DMS 273 treated with DMSO at 0.1 percent for 48 hours (cell line): ENCODE measurements at places on chromosomes 4 and X.

DNA sequence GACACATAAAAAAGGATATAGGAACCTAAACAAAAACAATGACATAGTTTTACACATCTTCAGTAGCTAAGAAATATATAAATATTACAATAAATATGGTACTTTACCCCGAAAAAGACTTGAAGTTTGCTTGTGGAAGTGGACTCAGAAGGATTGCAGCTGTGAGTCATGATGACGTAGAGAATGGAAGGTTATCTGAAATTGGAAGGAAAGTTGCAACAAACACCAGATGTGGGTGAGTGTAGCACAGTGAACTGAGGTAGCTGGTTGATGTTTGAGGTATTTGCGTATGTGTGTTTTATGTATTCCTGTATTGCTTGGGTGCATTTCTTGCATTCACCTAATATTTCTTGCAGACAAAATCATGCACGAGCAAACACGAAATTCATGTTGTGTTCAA, 113.0 kb downstream of the ARX start:
- no peak for DNase-seq

DNA sequence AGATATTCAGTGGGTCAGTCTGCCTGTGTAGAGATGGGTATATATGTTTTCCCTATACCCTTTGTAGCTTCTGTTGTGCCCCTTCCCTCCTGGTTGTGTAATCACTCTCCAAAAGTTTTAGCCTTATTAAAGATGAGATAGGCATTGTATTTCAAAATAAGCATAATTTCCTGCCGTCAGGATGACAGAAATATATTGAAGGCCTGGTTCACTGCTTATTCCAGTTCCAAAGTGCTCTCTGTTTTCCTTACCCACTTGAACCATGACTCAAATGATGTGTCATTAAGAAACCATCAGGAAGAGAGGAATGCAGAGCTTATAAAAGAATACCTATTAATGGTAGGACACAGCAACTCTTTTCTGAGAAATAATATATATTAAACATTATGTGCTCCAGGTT, 178.5 kb downstream of the GABRB1 start:
- DNase-seq: no peak

DNA sequence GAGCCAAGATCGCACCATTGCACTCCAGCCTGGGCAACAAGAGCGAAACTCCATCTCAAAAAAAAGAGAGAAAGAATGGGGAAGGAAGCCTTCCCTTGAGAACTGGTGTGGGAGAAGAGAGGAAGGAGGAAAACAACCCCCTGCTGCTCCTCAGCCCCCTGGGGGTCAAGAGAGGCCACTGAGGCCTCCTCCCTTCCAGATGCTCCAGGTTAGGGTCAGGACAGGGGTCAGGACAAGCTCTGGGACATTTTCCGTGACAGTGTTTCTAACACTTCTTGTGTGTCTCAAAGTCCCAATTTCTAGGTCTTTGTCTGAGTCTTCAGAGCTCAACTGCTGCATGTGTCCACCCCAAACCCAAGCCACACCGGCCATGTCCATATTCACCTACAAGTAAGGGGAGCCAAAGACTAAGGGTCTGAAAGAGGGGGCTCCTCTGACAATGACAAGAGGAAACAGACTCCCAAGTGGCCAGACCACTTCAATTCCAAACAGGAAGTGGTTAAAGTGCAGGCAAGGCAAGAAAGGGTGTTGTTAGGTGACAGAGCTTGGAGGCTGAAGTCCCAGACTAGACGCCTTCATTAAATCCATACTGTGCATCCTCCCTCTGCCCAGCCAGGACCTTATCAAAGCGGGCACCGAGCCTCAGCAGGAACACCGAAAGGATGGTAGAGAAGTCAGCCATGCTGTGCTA, 8.3 kb downstream of the L1CAM start:
- DNase-seq: no peak

- DNase-seq: no peak
Measured at GRCh38 chrX:48522291-48522690, 683 bp downstream of the EBP start.

DNA sequence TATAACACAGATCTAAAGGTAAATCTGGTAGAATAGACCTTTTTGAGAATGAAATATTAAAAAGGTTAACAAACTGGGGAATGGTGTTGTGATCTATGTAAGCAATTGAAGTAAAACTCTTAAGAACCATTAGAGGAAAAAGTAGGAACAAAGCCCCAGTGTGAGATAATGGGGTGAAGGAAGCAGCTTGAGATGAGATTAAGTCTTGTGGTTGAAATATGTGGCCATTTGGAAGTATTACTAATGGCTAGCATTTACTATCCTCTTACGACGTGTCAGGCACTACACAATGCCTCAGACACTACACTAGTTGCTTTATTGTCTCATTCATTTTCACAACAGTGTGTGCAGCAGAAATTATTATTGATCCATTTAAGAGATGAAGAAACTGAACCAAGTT, 25.9 kb upstream of the NDNF start:
- DNase-seq: no peak

GRCh38 chrX:805103-805670, 174.6 kb downstream of the SHOX start:
- no peak for DNase-seq

DNA sequence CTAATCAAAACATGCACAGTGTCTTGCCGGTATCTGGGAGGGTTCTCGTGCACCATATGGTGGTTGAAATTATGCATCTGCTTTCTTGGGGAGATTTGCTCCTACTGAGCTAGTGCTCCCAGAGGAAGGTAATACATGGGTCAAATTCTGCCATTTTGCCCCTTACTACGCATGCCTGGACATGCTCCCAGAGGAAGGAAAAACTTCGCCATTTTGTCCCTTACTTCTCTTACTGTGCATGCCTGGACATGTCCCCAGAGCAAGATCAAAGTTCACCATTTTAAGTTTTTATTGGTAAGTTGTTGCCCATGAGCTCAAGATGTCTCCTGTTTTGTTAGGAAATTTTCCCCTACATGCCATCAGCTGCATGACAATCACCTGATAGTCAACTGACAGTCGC, 252.1 kb upstream of the KLHL4 start:
- DNase-seq: peak; percentile 47

GRCh38 chr4:88531549-88531948, 8.0 kb upstream of the PYURF start:
- DNase-seq: no peak

GRCh38 chr4:924107-925096, 7.7 kb downstream of the GAK start:
- DNase-seq: no peak

DNA sequence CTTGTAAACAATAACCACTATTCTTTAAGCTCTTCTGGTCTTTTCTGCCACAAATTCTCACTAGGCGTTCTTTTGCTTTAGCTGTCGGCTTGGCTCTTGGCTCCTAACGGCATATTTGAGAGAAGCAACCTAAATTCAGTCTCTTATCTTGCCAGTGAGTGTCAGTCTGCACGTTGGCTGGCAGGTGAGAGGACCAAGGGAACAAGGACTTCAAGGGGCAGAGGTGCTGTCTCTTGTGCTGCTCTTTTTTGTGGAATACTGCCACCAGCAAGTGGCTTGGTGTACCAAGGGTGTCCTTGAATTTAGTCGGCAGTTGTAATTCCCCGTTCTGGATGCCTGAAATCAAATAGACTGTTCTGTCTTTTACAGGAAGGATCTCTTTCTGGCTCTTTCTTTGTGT, 77.8 kb upstream of the SLC4A4 start:
- no peak for DNase-seq

DNA sequence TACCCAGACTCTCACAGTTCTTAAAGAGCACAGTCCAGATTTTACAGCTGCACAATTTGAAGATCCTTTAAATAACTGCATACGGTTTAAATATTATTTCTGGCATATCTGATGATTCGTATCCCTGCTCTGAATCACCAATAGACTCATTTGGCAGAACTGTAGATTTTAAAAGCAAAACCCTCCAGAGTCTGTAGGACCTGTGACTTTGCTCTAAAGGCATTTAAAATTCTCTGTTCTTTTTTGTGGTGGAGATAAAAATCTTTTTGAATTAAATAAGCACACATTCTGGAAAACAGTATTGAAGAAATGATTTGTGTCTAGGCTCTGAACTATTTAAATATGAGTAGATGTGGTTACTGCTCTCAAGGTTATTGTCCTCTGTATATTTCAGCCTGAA, 246.2 kb upstream of the PITX2 start:
- no peak for DNase-seq

- DNase-seq: no peak
Measured at GRCh38 chr4:135744928-135745327, 1543.3 kb upstream of the PABPC4L start.

- DNase-seq: no peak
Measured at GRCh38 chr4:144338834-144339233, 198.3 kb upstream of the GYPA start.

DNA sequence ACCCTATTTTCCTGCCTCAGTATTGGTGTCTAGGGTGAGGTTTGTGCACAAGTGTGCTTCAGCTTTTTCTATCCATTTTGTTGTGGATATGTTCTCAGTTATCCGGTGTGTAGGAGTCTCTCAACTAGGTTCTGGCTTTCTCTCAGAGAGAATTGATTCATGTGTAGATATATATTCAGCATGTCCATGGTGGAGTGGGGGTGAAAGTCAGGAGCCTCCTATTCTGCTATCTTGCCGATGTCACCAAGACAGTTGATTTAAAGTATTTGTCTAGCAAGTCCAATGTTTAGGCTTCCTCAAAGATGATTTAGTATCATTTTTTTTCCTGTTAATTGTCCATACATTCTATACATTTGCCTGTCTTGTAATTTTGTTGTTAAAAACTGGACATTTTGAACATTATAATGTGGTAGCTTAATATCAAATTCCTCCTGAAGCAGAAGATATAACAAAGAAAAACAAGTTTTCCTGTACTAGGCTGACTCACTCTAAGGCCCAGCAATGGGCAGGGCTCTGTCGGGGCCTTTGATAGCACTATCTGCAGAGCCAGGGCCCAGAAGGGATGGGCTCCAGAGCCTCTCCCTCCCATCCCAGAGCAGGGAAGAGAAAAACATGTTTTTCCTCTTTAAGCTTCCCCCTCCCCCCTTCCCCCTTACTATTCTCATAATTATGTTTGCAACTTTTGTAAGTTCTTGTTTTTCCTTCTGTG, 37.6 kb downstream of the GLUD2 start:
- no peak for DNase-seq

DNA sequence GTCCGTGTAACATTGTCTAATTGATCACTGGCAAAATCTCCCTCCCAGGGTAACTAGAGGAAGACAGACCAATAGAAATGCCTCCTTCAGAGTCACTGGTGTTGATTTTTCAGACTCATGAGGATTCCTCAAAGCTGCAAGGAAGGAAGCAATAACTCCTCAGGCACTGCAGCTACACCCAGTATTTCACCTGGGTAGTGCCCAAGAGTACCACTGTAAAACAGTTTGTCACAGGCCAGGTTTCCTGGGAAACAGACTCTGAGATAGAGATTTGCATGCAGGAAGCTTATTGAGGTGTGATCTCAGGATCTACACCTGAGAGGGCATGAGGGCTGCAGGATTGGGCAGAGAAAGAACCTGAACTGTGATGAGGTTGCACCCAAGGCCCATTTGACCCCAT, 240.7 kb upstream of the ATP6AP2 start:
- DNase-seq: no peak

DNA sequence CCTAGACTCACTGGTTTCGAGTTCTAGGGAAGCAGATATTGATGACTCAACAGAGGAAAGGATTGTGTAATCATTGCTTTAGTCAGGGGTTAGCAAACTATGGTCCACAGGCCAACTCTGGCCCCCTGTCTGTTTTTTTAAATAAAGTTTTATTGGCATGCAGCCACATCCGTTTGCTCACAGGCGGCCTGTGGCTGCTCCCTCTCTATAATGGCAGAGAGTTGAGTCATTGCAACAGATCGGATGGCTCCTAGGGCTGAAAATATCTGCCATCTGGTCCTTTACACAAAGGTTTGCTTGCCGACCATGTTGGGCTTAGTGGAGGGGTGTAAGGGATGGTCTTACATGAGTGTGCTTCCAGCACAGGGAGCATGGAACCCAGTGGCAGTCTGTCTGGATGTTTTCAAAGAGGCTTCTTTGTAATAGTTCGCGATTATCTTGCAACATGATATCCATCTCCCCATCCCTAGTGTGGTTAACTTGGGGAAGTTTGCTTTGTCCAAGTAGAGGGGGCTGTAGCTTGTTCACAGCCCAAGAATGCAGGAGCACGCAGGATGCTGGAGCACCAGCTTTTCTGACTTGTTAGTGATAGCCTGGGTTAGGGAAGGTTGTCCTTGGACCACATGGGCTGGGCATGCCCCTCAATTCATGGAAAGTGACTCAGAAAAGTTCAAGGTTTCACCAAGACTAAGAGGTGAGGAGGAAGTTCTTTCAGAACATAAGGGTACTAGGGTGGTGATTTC, 59.3 kb upstream of the CLDN34 start:
- no peak for DNase-seq

DNA sequence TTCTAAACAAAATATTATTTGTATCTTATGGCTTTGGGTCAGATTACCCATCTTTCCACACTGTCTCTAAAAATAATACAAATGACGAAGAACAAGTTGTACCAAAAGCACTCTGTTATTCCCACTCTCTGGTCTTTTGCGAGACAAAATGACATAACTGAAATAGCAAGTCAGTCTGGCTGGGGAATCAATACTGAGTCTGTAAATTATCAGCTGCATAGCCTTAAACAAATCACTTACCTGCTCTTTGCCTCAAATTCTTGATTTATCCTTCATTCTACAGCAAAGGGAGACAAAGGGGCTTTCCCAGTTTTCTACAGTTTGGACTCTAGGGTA, 40.9 kb downstream of the SOWAHB start:
- no peak for DNase-seq

GRCh38 chrX:50456712-50457484, 13.7 kb downstream of the DGKK start:
- DNase-seq: no peak

DNA sequence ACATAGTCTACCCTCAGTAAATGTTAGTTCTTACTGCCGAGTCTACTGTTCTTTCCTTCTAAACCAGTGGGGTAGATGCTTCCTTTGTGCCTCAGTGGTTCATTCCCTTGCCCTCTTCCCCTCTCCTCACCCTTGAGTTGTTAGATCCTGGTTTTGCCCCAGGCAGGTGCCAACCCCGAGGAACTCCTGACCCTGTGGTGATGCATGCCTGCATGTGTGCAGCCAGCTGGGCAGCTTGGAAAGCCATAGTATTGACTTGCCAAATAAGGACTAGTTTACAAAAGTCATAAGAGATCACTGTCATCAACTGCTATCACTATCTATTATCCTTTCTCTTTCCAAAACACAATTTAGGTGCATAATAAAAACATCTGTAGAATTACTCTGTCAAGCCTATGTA, 50.9 kb downstream of the REPS2 start:
- DNase-seq: no peak

DNA sequence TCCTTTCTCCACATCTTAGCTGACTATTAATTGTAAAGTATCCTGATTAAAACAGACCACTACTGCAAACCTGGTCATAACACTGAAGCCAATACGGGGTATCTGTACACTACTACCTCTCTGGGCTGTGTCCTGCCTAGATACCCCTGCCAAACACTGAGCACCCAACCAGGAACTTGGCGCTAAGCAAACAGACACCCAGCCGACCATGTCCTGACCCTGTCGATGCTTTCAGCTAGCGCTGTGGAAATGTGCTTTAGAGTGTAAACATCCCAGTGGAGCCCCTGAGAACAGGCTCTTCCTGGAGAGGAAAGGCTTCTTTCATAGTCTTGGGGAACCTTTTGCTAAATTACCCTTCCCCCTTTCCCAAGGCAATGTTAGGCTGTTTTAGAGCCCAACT, 52.9 kb downstream of the CCNG2 start:
- DNase-seq: no peak
